Sigmoid colon (tissue), 7 donors: ENCODE measurements at places on chromosomes 1 and 21. TPM values are rescaled to one million over a fixed set of nuclear protein-coding genes. Genes with fewer than 3 reads are reported as not detected.

DNA sequence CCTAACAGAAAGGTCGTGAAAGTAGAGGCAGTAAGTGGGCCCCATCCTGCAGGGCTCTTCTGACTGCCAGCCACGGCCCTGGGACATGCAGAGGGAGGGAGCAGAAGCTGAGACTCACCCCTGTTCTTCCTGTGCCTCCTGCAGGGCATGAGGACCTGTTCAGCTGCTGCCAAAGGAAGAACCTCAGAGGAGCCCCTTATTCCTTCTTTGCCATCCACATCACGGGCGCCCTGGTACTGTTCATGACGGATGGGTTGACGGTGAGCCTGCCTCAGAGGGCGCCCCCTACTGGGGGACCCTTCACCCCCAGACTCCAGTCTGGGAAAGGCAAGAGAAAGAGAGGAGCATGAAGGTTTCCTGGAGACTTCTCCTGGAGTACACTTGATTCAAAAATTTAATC, 47.1 kb downstream of the ELK4 start:
- H3K4me3 ChIP-seq = no peak overlapping the region
- peak; percentile 33 for DNase-seq
- H3K36me3 ChIP-seq = no peaks in the 10 kb centered on the region
- no peaks in the 10 kb centered on the region for H3K27me3 ChIP-seq
- H3K27ac ChIP-seq = no peak overlapping the region

DNA sequence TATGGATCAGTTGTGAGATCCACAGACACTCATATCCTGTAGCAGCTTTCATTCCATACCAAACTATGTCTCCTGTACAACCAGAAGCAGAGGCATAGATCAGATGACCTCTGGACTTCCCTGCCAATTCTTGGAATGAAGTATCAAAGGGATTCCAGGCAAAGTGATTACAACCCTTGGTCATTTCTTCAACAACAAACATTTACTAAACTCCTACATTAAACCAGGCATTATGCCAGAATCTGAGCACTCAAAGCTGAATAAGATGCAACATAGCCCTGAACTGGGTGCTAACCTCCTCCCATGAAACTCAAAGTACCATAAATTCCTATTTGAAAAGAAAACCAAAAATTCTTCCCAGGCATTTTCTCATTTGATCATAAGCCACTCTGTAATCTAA, 121.2 kb upstream of the SGIP1 start:
- H3K4me3 ChIP-seq = no peak overlapping the region
- no peak for DNase-seq
- H3K4me1 ChIP-seq = no peaks in the 10 kb centered on the region
- no peak overlapping the region for H3K27ac ChIP-seq
- H3K27me3 ChIP-seq = no peaks in the 10 kb centered on the region
- no peaks in the 10 kb centered on the region for H3K36me3 ChIP-seq

DNA sequence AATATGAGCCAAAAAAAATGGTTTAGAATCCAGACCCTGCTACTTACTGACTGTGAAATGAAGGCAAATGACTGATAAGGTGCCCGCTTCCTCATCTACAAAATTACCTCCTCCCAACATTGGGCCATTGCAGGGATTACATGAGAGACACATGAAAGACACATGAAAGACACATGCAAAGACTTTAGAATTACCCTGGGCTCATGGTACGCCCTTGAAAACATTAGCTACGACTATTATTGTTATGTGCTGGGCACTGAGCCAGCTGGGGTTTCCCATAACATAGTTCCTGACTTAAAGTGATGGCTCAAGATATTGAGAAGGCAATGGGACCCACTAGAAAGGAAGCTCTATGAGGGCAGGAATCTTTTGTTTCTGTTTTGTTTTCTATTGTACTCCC, 43.7 kb upstream of the KANK4 start:
- no peak overlapping the region for H3K27ac ChIP-seq
- H3K27me3 ChIP-seq = no peaks in the 10 kb centered on the region
- no peak for DNase-seq
- H3K4me1 ChIP-seq = no peaks in the 10 kb centered on the region

GRCh38 chr1:244087611-244088010, 36.5 kb downstream of the ZBTB18 start:
- DNase-seq = no peak
- H3K36me3 ChIP-seq = no peaks in the 10 kb centered on the region
- no peak overlapping the region for H3K27ac ChIP-seq
- H3K4me3 ChIP-seq = no peak overlapping the region

DNA sequence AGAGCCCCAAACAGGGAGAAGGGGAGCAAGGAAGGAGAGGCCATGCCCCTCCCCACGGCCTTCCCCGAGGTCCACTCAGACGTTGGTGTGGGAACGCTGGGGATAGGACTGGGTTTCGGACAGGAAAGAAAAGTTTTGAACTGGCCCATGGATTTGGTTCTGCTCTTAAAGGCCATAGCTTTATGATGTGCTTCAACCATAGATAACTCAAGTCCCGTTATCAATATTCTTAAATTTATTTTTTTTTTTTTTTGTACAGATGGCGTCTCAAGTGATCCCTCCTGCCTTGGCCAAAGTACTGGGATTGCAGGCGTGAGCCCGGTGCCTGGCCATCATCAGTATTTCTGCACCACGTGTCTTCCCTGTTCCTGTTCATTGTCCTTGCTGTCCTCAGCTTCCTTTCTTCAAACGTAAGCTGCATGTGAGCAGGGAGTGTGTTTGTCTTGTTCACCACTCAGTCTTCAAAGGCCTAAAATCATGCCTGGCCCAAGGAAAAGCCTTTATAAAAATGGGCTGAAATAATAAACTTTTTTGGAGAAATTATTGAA, 820 bp upstream of the KRTAP10-1 start:
- no peaks in the 10 kb centered on the region for H3K36me3 ChIP-seq
- no peak overlapping the region for H3K4me3 ChIP-seq
- no peak for DNase-seq
- no peak overlapping the region for H3K27ac ChIP-seq

DNA sequence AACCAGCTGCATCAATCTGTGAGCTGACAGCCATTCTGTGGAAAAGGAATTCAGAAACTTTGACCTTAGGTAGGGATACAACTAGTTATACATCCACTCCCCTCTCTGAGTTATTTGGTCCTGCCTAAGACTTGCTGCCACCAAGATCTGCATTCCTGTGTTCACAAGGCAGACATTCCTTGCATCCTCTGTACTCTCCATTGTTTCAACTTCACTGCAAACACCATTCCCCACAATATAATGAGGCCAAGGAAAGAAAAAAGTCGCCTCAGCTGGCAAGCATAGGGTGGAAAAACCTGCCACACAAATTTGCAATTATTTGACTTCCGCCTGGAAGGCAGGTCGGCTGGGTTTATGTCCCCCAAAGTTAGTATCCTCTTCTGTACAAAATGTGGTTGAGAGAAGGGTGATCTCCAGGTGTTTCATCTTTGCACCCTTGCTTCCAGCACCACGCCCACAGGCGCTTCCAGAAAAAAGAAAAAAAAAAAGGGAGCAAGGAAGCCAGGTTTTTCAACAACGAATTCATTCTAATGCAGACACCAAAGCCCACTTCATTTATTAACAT, 676 bp upstream of the CTTNBP2NL start:
- H3K36me3 ChIP-seq = no peaks in the 10 kb centered on the region
- H3K4me1 ChIP-seq = peaks cover 74% of the 10 kb centered on the region
- H3K27ac ChIP-seq = peak overlapping the region; percentile 91
- DNase-seq = no peak
- no peaks in the 10 kb centered on the region for H3K27me3 ChIP-seq
- H3K4me3 ChIP-seq = peak overlapping the region; percentile 94

- no peak overlapping the region for H3K27ac ChIP-seq
- DNase-seq = no peak
- H3K36me3 ChIP-seq = no peaks in the 10 kb centered on the region
- H3K4me1 ChIP-seq = peaks cover 34% of the 10 kb centered on the region
- H3K4me3 ChIP-seq = no peak overlapping the region
These were observed 50.4 kb downstream of the CTTNBP2NL start for GRCh38 chr1:112446411-112446810.

Gene SIM2
- polyA plus RNA-seq = 0.01 TPM

Gene PTGFR
- polyA plus RNA-seq = 1.2 TPM

Gene DRAXIN
- not detected for polyA plus RNA-seq
